Caco-2 (cell line): ENCODE measurements at places on chromosomes 2 and 18. TPM values are rescaled to one million over a fixed set of nuclear protein-coding genes. Genes with fewer than 3 reads are reported as not detected.

SERPINB10 gene
- not detected in 2 replicates for total RNA-seq

GRCh38 chr18:36298126-36298741 is 721 bp downstream of the FHOD3 start:
- DNase-seq: no peak

RAB31 gene
- 9.5 and 14.5 TPM in 2 replicates for total RNA-seq

DNA sequence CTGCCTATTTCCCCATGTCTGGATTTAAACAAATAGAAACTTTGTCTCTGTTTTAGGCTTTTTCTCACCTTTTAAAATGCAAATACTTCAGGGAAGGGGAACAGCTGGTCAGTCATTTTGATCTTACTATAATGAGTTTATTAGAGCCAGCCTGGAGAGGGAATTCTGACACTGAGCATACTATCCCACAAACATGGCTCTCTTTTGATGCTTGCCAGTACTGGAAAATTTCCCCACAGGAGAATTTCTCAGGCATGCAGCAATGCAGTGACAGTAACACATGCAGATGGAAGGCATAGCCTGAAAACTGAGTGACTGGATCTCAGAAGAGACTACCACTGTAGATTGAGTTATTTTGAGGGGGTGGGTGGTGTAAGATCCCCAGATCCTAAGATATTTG is 974.3 kb upstream of the CELF4 start:
- DNase-seq: no peak

- DNase-seq: no peak
These were observed 122.9 kb upstream of the UNC80 start for GRCh38 chr2:209648714-209649113.

DNA sequence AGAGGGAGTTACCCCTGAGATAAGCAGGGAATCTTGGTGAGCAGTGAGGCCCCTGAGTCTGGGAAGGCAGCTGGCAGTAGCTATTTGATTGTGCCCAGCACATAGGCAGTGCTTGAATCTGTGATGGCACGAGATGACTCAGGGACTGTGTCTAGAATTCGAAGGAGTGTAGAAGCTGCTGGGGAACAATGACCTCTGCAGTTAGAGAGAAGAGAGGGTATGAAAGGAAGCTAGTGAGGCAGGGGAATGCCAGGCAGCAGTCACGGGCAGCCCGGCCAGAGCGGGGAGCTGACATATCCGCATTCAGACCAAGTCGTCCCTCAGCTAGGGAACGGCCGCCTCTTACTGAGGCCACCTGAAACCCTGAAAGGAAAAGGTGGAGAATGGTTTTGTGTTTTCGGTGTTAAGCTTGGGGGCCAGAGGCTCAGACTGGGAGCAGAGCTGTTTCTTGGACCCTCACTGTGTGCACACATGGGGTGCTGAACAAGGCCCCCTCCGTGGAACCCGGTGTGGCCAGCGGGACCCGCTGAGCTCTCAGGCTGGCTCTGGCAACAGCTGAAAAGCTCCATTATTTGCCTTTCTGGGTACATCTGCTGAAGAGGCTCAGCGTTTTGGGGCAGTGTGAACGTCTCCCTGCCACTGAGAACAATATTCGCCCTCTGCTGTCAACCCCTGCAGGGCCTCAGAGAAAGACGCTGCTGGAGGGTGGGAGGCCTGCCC is 32.9 kb downstream of the ARHGEF4 start:
- no peak for DNase-seq

DNA sequence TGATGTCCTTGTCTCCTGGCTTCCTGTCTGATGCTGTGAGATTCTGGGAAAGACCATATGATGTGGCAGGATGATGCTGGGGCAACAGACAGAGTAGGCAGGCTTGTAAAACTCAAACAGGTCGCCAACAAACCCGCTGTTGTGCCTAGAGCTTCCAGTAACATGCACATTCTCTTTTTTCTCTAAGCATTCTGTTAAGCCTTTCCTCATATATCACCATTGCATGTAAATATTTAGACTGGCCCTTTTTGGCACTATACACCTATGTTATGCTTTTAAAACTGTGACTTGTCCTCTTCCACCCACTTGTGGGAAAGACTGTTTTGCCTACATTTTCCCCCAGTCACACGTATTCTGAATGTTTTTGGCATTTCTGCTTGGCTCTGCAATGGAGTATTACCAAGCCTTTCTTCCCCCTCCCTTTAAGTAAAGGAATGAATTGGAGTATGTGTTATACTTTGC is 250.4 kb upstream of the TANK start:
- no peak for DNase-seq

DNA sequence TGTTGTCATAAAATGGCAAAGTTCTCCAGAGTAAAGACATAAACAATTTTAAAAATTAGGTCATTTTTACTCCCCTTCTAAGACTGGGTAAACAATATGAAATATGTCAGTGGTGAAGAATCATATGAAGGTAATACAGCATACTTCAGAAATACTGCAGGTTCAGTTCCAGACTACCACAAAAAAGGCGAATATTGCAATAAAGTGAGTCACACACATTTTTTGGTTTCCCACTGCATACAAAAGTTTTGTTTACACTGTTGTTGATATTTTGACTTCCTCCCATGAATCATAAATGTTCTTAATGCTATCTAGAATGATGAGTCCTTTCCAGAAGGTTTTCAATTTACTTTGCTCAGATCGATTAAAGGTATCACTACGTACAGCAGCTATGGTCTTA is 73.5 kb downstream of the SMC6 start:
- no peak for DNase-seq
